ENCODE measurements at places on chromosomes 11 and 22.

DNA sequence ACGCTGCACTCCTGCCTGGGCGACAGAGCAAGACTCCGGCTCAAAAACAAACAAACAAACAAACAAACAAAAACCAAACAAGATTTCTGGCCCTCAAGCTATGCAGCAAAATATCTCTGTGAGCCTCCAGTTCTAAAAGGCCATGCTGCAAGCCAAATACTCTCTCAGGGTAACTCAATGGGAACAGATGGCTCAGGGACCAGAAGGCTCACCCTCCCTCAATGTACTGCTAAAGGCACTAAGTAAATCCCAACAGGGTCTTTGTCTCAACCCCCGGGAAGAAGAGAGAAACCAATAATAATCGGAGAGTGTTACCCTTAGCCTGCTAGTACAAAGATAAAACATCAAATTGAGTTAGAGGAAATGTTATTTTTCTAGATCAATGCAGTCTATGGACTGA lies 119.7 kb upstream of the ZC3H12C start:
- DNase-seq: no peak

DNA sequence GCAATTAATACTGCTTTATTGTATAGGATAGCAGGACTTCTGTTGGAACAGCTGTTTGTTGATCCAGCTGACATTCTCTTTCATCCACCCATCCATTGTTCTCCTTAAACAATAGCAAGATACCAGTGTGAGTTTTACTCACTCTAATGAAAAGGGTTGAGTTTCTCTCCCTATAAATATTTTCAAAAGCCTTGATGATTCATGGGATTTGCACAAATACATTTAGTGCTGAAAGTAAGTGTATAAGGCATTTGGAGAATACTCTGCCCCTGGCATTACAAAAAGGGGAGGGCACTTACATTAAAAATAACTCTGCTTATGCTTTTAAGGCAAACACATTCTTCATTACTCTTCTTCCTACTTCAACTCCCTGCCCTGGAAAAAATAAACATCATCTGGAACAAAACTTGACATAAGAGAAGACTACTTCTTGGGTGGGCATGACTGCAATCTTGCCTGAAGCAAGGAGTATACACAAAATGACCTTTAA lies 634.9 kb downstream of the METTL15 start:
- no peak for DNase-seq

DNA sequence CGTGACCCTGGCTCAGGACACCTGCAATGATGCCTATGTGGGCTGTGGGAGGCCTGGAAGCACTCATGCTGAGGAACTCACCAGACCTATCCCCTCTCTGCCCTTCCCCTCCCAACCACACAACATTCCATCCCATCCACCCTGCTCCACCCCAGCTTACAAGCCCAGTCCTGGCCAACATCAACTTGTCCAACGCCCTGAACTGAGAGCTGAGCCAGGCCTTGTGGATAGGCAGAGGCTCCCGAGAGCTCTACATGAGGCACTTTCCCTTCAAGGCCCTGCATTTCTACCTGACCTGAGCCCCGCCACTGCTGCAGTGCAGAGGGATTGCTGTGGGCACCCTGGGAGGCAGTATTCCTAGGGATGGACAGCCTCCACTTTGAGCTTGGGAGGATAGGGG lies 112.4 kb downstream of the PDE2A start:
- DNase-seq: no peak

DNA sequence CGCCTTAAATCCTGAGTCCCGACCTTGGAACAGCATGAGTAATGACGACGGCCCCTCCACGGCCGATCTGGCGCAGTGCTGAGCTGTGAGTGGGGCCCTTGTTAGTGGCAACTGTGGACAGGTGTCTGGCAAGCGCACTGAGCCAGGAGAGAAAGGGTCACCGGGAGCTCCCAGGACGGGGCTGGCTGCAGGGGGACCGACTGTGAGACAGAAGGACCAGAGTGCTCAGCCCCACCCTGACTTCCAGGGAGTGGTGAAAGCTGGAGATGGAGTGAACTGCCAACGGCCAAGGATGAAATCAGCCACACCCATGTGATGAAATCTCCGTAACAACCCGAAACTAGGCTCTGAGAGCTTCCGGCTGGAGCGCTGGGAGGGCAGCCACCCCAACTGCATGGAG lies 228.6 kb downstream of the BRD1 start:
- peak; percentile 3 for DNase-seq
